ENCODE measurements at places on chromosomes 5 and 9.

DNA sequence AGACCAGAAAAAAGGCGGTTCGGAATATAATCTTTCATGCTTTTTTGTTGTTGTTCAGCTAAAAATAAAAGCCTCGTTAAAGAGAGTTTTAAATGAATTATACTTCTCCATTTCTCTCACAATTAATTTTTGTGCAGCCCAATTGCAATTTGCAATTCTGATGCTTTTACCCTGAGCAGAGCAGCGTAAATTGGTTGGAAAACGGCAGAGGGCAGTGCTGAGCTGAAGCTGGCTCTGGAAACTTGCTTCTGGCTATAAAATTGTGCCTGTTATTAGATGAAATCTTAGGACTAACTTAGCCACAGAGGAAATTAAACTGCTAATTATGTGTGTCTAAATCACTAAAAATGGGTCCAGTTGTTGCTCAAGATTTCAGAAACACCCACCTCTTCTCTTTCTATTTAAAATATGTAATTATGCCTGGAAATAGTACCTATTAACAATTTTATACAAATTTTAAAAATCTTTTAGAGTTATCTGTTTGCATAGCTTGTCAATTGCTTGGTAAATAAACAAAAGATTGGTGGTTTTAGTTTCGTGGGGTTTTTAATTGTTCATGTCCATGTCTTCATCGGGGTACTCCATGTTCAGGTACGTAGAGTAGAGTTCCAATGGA, 441.8 kb upstream of the TLE4 start:
- DNase-seq, result peak; percentile 59

DNA sequence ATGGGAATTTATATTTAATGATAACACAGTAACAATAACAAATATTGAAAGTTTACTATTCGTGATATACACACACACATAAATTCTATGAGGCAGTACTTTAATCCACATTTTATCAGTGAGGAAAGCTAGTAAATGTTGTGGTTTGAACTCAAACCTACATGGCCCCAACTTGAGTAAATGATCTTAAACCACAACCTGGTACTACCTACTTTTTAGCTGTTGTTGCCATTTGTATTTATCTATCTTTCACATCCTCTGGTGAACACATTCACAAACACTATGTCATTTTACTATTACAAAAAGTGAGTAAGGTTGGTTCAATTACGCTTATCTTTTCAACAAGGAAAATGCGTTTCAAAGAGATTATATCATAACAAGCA, 186.1 kb downstream of the SMC2 start:
- no peak for DNase-seq

GRCh38 chr5:75909223-75909622, 174.0 kb upstream of the SV2C start:
- no peak for DNase-seq

DNA sequence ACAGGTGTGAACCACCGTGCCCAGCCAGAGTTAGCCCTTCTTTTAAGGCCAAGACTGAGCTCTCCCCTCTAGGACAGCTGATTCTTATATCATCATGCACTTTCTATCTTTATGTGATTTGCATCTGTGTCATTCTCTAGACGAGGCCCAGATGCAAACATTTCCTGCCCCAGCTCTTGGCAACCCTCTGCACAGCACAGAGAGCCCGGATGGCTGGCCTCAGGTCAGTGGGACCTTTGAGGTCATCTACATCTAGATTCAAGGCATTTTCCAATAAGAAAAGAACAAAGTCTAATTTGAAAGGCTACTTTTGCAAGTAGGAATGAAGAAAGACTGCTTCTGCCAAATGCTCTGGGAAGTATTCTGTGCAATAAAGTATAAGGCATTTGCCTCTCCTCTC, 109.0 kb upstream of the DAB2 start:
- no peak for DNase-seq

- DNase-seq, result no peak
Observed at GRCh38 chr9:97779608-97780007, 73.4 kb upstream of the FOXE1 start.

GRCh38 chr5:125057912-125058826, 311.7 kb upstream of the ZNF608 start:
- peak; percentile 67 for DNase-seq

Data from fibroblast of skin of right quadriceps (primary cell).